ENCODE measurements at places on chromosomes 1 and 21.

DNA sequence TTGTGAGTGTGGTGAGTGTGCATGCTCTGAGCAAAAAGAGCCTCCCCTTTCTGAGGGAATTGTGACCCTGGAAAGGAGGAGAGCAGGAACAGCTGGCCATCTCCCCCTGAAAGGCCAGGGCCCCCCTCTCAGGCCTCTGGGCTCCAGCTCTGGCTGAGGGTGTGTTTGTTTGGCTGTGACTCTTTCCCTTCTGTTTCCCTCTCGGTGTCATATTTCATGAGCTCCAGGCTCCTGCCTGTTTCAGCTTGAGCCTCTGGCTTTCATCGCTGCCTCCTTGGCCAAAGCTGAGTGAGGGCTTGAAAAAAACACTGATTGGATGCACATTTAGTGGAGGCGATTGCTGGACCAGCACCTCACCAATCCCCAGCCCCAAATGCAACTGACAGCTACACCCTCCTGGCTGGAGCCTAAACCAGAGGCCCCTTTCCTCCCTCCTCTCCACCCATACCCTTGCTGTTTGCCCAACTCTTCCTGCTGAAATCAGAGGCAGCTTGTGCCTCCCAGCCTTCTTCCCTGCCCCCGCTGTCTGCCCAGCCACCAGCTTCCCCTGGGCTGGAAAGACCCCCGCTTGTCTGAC, 64.1 kb downstream of the DDR2 start:
- DNase-seq = peak; percentile 88

GRCh38 chr21:26445440-26445839, 127.6 kb downstream of the CYYR1 start:
- no peak for DNase-seq

GRCh38 chr1:203667616-203668015, 41.0 kb downstream of the ATP2B4 start:
- no peak for DNase-seq

GRCh38 chr1:36938819-36939218, 95.5 kb downstream of the GRIK3 start:
- DNase-seq = no peak

DNA sequence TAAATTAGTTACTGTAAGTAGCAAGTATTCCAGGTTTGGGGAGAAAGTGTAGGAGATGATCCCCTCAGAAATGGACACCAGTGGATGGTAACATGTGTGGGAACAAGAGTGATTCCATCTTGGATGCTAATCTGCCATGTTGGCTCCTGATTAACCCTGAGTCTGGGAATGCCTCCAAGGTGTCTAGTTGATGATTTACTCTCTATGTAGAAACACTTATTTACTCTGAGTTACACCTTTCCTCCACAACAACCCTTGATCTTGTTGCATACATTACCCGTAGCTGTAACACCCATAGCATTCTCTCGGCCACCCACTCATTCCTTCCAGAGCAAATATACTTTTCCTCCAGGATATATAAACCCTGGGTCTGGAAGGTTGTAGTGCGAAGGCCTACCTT, 315.9 kb upstream of the GREM2 start:
- no peak for DNase-seq

DNA sequence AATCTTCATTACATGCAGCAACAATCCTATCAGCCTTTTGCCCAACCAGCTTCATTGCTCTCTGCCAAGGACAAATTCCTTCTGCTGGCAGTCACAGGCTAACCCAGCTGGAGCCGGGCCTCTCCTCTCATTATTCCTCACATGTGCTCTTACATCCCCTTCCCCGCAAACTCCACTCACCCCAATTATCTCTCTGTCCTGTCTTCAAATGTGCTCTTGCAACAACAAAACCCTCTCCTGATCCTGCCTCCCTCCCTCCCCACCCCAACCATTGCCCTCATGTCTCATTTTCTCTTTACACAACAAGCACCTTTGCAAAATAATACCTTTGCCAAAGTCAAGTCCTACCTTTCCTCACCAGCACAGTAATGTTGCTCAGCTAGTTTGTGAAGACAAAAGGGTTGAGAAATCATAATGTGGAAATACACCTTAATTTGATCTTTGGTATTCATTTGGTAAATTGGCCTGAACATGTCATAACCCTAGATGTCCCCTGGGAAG, 36.0 kb upstream of the DHCR24 start:
- no peak for DNase-seq

DNA sequence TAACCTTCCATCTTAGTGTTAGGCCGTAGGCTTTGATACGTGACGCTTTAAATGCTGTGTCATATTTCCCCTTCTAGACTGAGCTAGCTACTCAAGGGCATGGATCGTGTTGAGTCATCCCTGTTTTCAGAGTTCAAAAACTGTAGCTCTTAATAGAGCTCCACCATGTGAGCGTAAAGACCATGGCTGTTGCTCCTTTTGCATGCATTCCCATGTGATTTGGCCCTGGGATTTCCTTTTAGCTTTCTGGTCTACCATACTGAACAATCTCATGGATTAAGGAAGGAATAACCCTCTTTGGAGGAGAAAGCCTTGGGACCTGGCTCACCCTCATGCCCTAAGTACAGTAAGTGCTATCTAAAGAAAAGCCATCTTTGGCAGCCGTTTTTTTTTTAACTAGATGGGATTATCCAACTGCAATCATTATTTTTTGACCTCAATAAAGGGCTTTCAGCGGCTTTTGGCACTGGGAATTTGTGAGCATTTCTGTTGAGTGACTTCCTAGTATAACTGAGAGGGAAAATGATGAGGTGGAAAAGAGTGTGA, 76.6 kb downstream of the PLPP3 start:
- no peak for DNase-seq

DNA sequence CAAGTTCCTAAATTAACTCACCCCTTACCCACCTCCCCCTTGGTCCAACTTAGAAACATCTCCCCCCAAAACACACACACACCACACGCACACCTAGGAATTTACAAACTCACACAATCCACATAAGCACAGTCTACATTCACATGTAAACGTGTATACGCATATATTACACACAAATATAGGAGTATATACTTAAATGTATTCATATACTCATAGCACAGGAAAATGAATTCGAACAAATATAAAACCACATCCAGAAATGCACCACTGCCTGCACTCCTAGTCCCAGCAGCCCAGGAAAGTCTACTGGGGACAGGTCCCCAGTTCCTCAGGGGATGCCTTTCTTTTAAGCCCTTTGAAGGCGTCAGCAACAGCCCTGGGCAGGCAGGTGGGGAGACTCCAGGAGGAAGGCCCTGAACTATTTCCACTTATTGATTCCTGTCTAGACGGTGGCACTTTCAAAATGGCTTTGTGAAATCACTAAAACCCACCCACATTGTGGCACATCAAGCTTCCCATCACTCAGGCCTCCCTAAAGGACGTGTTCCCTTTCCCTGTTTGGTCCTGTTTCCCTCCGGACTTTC, 3.1 kb upstream of the DMBX1 start:
- no peak for DNase-seq

GRCh38 chr1:87935130-87935529, 606.5 kb downstream of the LMO4 start:
- DNase-seq = no peak

DNA sequence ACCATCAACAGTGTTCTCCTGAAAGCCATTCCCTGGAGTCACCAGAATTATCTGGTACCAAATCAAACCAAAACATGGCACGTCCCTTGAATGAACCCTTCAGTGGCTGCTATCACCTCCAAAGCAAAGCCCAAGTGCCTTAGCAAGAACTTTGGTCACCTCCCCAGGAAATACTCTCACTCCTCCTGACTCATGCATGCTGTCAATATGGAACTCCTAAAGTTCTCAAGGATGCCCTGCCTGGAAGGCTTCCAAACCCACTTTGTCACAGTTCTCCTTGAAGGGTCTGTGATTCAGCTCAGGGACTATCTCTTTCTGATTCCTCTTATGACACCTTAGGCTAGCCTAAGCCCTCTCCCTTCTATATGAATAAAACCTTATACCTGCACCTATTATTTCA, 146.1 kb upstream of the RUNX1 start:
- DNase-seq = no peak

DNA sequence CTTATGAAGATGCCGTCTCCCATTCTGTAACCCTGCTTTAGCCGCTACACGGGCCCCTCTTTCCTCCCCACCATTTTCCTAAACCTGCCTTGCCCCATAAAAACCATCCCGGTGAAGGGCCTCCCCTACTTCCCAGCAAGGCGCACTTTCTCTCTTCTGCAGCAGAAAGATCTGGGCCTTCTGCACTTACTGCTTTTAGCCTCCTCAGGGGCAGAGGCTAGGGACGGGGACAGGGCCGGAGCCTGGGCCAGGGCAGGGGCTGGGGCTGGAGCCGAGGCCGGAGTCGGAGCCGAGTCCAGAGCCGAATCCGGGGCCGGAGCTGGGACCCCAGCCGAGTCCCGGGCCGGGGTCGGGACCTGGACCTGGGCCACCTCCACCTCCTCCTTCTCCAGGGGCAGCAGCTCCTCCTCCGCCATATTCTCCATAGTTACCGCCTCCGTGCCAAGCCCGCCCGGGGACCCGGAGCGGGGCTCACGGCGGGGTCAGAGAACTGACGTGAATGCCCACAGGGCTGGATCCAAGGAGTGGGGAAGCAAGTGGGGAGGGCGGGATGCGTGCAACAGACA, 382 bp downstream of the TRMT1L start:
- no peak for DNase-seq

DNA sequence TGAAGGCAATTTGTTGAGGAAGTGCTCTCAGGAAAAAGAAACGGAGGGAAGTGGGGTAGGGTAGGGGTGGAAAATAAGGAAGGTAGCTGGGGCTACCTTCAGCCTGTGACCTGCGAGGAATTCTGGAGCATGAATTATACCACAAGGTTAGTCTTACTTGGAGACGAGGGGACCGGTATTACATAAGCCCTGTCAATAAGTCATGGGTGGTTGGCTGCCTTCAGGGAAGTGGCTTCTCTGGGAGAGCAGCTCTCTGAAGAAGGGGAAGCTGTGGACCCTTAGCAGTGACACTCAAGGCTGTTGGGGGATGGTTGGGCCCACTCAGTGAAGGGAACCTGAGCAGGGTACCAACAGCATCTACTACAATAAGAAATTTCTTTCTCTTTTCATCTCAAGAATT, 111.3 kb downstream of the TNFSF18 start:
- DNase-seq = no peak

DNA sequence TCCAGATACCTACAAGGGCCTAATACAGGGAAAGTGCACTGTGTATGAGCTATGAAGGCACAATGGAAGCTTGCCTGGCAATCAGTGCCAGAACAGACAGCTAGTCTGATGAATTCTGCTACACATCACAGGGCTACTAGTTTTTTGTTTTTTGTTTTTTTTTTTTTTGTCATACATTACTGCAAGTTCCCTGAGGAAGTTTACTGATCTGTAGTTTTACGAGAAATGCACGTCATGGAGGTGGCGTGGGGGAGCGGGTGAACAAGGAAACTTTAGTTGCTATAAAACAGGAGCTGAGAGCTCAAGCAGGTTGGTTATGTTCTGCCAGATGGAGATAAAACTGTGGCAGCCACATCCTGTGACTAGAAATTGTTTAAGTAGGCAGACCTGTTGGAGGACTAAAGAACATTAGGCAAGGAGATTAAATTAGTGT, 17.7 kb downstream of the PTPRC start:
- no peak for DNase-seq

GRCh38 chr1:183508694-183509093, 36.4 kb downstream of the SMG7 start:
- no peak for DNase-seq

DNA sequence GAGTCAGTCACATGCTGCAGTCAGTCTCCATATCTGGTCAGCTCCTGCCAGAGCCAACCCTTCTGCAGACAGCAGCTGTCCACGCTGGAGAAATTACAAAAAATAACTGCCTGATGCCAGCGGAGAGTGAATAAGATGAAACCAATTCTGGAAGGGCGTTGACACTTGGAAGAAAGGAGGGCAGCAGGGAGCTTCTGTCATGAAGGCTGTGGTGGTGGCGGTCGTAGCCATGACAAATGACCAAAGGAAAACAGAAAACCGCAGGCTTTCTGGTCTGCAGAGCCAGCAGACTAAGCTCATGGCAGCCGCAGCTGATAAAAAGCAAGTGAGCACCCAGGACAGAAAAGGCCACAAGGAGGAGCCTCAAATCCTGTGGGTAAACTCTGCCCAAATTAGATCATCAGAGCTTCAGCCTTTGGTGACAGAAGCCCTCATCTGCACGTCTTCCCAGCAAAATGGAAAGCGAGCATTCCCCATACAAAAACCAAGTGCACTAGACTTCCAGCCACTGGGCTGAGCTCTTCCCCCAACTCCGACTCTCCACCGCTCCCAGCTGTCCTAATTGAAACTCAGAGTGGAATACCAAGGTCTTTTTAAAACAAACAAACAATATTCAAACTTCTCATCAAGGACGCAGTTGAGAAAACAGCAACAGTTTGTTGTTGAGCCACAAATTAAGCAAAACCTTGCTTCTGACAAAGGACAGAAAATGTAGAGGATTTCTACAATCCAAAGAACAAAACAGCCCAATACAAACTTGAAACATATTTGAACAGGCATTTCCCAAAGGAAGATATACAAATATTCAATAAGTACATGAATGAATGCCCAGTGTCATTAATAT, 28.7 kb downstream of the RSPH1 start:
- peak; percentile 44 for DNase-seq

DNA sequence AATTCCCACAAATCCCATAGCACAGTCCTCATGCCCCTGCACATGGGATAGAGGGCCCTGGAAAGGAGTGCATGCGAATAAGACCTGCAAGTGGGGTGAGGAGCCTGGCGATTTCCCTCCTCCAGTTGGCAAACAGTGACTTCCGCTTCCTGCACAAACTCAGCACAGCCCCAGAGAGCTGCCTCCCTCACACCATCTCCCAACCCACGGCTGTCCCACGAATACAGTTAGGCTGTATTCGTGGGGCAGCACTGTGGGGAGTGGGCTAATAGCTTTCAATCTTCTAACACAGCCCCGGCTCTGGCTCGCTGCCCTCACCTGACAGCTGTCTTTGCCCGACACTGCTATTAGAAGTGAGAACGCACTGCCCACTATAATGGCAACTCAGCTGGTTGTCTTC, 28.2 kb upstream of the CNTN2 start:
- no peak for DNase-seq

GRCh38 chr1:108053270-108054013, 88.5 kb upstream of the VAV3 start:
- no peak for DNase-seq
